ENCODE measurements at places on chromosomes 12 and 14.

GRCh38 chr12:109009766-109010165 lies 11.1 kb downstream of the SVOP start:
- no peak for DNase-seq

DNA sequence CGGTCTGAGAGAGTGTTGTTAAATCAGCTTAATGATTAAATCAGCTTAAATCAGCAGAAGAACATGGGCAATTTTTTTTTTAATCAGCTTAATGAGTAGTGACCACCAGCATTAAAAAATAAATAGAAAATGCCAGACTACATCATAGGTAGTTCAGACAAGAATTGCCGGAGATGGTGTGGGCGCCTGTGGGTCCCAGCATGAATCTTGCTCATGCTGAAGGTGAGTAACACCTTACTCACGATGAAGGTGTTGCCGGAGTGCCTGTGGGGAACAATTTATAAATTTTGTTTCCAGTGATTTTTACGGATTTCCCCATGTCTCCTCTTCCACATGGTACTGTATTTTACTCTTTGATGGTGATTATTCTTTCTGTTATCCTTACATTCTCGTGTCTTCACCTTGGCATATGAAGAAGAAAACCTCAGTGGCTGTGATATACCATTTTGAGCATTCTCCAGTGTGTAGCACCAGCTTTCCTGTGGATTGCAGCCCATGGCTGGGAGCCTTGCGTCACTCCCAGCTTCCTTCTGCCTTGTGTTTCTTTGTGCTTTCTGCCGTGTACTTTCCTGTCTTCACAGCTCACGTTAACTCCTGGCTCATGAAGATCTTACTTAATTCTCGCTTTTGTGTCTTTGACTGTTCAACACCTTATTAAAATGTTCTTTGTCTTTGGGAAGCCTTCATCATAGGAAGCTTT lies 4.7 kb downstream of the TDRD9 start:
- no peak for DNase-seq

GRCh38 chr12:105765053-105766014 lies 373.4 kb downstream of the NUAK1 start:
- DNase-seq, result no peak

DNA sequence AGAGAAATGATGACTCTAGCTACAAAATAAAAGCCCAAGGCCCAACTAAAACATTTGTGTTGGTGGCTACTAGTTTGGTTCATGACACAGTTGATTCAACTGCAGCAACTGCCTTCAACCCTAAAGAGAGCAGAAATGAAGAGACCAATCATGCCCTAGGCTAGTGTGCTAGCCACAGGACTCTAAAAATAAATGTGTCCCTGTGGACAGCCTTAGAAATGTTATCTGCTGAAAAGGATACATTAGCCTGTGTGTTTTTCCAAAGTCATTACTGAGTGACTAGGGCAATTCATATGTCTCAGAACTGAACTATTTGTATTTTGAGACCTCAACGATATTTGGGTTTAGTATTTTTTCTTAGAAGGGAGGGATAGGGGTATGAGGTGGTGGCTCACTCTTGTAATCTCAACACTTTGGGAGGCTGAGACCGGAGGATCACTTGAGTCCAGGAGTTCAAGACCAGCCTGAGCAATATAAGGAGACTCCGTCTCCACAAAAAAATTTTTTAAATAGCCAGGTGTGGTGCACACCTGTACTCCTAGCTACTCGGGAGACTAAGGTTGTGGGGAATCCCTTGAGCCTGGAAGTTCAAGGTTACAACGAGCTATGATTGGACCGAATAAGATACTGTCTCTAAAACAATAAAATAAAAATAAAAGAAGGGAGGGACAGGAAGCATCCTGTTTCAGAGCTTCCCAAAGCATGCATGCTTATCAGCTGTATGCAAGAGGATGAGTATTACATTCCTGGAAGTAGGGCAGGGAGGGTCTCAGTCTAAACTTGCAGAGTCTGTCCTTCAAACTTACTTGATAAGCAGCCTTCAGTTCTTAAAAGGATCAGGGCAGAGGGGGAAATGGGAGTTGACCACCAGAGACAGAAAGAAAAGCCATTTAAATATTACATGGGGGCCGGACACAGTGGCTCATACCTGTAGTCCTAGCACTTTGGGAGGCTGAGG lies 29.6 kb upstream of the NAP1L1 start:
- no peak for DNase-seq

DNA sequence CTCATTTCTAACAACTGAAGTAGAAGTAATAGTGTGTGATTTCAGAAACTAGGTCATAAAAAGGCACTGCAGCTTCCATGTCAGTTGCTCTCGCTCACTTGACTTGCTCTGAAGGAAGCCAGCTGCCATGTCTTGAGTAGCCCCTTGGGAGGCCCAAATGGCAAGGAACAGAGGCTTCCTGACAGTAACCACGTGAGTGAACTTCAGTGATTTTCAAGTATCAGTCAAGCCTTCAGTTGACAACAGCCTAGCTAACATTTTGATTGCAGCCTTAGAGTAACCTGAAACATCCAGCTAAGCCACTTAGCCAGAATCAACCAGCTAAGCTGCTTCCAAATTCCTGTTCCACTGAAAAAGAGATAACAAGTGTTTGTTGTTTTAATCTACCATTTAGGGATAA lies 26.7 kb downstream of the TOGARAM1 start:
- no peak for DNase-seq

DNA sequence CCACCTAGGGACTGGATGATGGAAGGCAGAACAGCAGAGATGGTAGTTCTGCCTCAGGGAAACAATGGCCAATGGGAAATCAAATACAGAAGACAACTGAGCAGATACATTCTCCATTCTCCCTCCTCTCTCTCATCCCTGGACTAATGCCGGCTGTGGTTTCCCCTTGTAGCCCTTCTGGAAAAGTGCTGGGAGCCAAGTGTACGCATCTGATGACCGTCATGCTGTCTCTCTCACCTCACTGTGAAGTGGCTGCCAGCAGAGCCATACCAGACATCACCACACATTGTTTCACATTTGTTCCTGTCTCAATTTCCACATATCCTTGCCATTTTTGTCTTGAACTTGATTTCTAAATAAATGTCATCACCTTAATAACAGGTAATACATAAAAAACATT lies 3.1 kb downstream of the TAS2R46 start:
- no peak for DNase-seq

GRCh38 chr12:68469113-68469512 lies 137.0 kb upstream of the MDM1 start:
- no peak for DNase-seq

Data from CD4-positive, alpha-beta T cell treated with Interleukin-17A for 1 hour (primary cell).